IMR-90 (cell line): ENCODE measurements at places on chromosomes 1 and 21. TPM values are rescaled to one million over a fixed set of nuclear protein-coding genes. Genes with fewer than 3 reads are reported as not detected.
A peak's percentile ranks its signal among the peaks of the same experiment; 100 is the strongest.

Gene PEX11B
- total RNA-seq: 15.4 and 19.7 TPM in 2 replicates

Gene ZBTB40
- total RNA-seq: 8.9 and 9.7 TPM in 2 replicates

Gene KCNK2
- total RNA-seq: 86.9 TPM in 2 replicates

Gene WNT3A
- not detected in 2 replicates for total RNA-seq

Gene CR1L
- total RNA-seq: not detected in 2 replicates

Gene FAM151A
- total RNA-seq: not detected in 2 replicates

Gene ZBTB8B
- total RNA-seq: not detected in 2 replicates

- no peaks in the 10 kb centered on the region for H3K4me1 ChIP-seq
- H3K4me3 ChIP-seq: no peak overlapping the region
Measured at GRCh38 chr1:88247666-88248065, 436.4 kb upstream of the PKN2 start.

- H3K4me1 ChIP-seq: no peaks in the 10 kb centered on the region
- no peak for DNase-seq
- no peak within 1 kb of the TSS for H3K4me3 ChIP-seq
- H3K27ac ChIP-seq: no peak within 1 kb of the TSS
- no peaks in the 10 kb centered on the region for H3K36me3 ChIP-seq
Measured at GRCh38 chr1:100178091-100178490, at the start of gene LRRC39. TSS of gene LRRC39 (minus strand) at chr1:100178256. CDS start at chr1:100168516, 9,740 bp downstream.

DNA sequence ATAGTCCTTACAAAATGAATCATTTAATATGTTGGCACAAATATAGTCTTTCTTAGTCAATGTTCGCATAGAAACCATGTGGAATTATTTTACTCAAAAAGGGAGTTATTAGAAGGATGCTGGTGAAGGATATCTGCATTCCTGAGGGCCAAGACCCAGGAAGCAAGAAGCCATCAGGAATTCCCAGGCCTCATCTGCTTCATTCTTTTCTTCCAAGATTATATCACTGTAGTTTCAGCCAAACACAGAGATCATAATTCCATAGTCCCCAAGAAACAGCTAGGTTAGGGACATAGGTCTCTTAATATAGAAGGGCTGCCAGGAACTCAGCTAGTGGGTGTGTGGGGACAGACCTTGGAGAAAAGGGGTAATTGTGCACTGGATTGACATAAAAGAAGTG lies 28.6 kb upstream of the DISC1 start:
- no peak for DNase-seq
- H3K27me3 ChIP-seq: no peaks in the 10 kb centered on the region
- no peak overlapping the region for H3K27ac ChIP-seq
- H3K36me3 ChIP-seq: no peaks in the 10 kb centered on the region
- H3K4me3 ChIP-seq: no peak overlapping the region

DNA sequence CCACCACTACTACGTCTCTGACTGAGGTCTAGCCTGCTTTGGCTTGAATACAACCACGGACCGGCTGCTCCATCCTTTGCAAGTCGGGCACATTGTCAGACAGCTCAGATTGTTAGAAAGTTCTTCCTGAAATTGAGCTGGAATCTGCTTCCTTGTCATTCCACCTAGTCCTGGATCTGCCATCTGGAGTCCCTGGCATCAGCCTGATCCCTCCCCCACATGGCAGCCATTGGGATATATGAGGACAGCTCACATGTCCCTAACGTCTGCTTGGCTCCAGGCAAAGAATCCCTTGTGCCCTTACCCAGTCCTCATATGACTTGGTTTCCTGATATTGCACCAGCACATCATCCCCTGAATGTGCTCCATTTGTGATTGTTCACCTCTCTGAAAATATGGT lies 56.3 kb upstream of the SYT6 start:
- peaks cover 17% of the 10 kb centered on the region for H3K27me3 ChIP-seq
- no peak overlapping the region for H3K27ac ChIP-seq
- DNase-seq: no peak

DNA sequence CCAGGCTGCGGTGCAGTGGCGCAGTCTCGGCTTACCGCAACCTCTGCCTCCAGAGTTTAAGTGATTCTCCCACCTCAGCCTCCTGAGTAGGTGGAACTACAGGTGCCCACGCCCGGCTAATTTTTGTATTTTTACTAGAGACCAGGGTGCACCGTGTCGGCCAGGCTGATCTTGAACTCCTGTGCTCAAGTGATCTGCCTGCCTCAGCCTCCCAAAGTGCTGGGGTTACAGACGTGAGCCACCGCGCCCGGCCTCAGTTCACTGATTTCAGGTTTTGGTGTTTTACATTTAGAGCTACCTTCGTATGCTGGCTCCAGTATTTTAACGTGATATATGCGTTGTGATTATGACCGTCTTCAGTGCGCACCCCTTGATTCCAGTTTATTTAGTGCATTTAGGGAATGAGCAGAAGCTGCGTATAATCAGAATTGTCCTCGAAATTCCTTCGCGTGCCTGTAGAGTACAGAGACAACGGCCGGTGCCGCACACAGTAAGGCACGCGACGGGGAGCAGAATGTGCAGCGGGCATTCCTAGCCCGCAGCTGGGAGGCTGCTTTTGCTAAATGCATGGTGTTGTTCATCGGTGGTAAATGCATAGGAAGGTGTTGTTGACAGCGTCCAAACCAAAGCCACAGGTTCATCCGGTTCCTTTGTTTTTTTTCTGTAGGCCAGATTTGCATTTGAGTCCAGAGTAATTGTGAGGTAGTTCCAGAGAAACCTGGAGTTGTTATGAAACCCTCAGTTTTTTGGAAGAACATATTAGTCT lies 48.9 kb upstream of the DIP2A start:
- no peaks in the 10 kb centered on the region for H3K4me1 ChIP-seq
- peaks cover 24% of the 10 kb centered on the region for H3K36me3 ChIP-seq
- DNase-seq: no peak
- no peaks in the 10 kb centered on the region for H3K27me3 ChIP-seq
- H3K4me3 ChIP-seq: no peak overlapping the region
- H3K27ac ChIP-seq: no peak overlapping the region

GRCh38 chr1:113904293-113904673 lies 316 bp downstream of the AP4B1 start:
- H3K4me3 ChIP-seq: peak overlapping the region; percentile 58
- no peaks in the 10 kb centered on the region for H3K27me3 ChIP-seq
- H3K36me3 ChIP-seq: peaks cover 9% of the 10 kb centered on the region
- no peak for DNase-seq
- peak overlapping the region; percentile 83 for H3K27ac ChIP-seq
- no peaks in the 10 kb centered on the region for H3K4me1 ChIP-seq

DNA sequence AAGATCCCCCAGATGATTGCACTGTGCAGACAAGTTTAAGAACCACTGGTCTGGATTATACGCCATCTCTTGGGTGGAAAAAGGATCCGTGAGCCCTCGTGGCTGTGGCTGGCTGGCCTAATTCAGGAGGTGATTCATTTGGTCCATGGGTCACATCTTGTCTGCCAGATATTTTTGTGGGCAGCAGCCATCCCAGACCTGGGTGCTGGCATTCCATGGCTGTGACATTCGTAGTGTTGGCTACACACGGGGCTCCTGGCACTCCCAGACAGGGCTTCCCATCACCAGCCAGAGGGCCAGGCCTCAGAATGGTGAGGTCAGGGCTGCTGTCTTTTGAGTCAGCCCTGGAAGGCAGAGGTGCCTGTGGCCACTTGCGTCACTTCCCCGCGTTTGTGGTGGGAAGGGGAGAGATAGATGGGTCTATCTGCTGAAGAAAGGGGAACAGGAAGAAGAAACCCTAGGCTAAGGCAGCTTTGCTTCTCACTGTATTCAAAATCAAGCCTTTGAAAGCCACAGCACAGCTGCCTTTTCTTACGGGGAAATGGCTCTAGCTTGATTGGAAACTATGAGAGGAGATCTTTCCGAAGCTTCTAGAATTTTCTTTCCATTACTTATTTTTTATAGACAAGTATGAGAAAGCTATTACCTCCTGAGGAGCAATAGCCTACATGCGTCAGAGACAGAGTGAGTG lies 32.4 kb downstream of the EIF2D start:
- no peaks in the 10 kb centered on the region for H3K27me3 ChIP-seq
- H3K27ac ChIP-seq: no peak overlapping the region
- DNase-seq: peak; percentile 22
- peaks cover 4% of the 10 kb centered on the region; the same call in 1 of the 2 replicates for H3K4me1 ChIP-seq
